ENCODE measurements at places on chromosomes 5 and 9. TPM values are rescaled to one million over a fixed set of nuclear protein-coding genes. Genes with fewer than 3 reads are reported as not detected.

GRCh38 chr5:5042806-5043205 is 97.3 kb upstream of the ADAMTS16 start:
- no peak for DNase-seq

SNCAIP gene
- 1.6 TPM for polyA plus RNA-seq

DNA sequence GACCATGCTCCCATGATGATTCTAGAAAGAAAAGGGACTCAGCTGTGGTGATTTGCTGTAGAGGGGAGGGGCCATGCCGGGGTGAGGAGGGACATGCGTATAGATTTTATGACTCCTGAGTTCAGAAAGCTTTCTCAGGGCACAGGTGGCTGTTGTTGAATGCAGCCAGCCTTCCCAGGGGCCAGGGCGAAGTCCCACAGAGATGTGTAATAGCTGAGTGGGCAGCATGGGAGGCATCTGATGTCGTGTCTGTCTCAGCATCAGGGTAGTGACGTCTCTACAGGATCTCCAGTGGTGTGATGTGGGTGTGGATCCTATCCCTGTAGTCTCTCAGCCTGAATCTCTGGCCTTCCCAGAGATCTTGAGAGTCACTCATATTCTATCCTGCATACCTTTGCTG is 7.8 kb upstream of the BOD1 start:
- DNase-seq = no peak

RFESD gene
- 3.7 TPM for polyA plus RNA-seq

Data from urinary bladder (tissue), 4 donors.